ENCODE measurements at places on chromosomes 3 and 15. TPM values are rescaled to one million over a fixed set of nuclear protein-coding genes. Genes with fewer than 3 reads are reported as not detected.

GRIP2 gene
- polyA plus RNA-seq = 1.2 TPM

- DNase-seq = no peak
Measured at GRCh38 chr15:25422021-25422420, 16.8 kb downstream of the UBE3A start.

DNA sequence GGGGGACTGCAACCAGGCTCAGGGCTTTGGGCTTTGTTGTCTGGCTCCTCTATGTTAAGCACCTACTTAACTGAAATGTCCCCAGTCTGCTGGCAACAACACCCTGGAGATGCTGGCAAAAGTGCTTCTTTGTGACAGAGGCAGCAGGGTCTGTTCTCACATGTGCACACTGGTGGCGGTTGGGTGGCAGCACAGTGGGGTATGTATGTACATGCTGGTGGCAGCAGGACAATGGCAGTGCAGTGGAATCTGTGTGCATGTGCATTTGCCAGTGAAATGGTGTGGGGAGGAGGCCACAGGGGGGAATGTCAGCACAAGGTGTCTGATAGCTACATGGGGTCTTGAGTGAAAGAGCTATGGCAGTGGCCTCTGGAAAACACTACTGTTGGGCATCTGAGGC is 830.3 kb downstream of the DIPK2A start:
- no peak for DNase-seq

DENND4A gene
- 14.8 TPM for polyA plus RNA-seq

DNA sequence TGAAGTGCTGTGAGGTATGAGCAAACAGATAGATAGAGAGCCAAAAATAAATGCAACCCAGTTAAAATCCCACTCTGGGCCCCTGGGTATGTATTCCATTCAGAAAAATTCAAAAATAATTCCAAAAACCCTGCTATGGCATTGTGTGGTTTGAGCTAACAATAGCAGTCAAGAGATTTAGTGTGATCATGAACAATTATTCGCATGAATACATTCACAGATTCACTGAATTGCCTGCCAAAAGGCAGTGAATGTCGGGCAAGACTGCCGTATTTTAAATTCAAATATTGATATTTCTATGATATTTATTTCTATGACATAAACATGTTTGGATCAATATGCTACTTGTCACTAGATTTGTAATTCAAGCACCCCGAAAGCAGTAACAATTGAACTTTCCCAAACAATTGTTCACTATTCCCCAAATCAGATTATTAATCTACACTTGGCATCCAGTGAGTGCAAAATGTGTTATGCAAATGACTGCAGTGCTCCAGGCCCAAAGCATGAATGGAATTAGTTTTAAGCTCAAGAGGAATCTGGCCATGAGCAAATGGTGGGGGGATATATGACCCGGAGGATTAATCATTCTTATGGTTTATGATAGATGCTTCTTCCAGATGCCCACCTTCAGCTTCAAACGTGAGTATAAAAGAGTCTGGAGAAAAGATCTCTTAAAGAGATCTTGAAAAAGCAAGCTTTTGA is 417.0 kb upstream of the MEIS2 start:
- no peak for DNase-seq

CTXN2 gene
- not detected for polyA plus RNA-seq

DNA sequence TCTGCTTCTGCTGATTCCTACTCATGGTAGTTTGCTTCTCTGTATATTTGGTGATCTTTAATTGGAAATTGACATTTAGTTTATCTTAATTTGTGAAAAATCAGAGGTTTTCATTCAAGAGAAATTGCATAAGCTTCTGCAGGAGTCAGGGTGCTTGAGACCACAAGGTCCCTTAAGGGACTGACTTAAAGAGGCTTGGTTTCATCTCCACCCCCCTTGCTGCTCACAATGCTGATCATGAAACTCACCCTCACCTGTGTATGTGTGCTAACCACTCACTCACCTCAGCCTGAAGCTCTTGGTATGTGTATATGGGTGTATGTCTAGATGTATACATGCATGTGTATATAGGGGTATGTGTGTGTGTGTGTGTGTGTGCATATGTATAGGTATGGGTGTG is 11.4 kb downstream of the PGPEP1L start:
- DNase-seq = no peak

- DNase-seq = no peak
Measured at GRCh38 chr3:74352166-74352565, 262.3 kb downstream of the CNTN3 start.

- no peak for DNase-seq
Measured at GRCh38 chr3:187747506-187747905, 2.2 kb upstream of the BCL6 start.

DNA sequence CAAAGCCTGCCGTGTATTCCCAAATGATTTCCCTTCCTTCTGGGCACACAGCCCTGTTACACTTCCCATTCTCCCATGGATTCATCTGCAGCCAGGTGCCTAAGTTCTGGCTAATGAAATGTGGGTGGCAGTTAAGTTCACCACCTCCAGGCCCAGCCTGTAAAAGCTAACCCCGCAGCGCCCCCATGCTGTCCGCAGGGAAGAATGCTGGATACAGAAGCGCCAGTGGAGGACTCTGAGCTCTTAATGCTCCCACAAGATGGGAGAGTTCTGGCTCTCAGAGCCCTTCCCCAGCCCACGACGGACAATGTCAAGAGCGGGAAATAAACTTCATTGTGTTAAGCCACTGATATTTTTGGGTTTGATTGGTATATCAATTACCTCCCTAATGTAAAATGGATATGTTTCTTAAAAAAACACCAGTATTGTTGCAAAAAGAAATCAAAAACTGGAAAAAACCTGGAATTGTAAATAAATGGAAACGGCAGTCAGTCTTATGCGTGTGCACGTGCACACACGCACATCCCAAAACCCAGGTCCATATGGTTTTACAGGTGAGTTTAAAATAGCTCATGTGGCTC is 37.7 kb upstream of the FGD5 start:
- DNase-seq = no peak

- DNase-seq = no peak
Measured at GRCh38 chr3:63724987-63725386, 72.5 kb downstream of the SNTN start.

DNA sequence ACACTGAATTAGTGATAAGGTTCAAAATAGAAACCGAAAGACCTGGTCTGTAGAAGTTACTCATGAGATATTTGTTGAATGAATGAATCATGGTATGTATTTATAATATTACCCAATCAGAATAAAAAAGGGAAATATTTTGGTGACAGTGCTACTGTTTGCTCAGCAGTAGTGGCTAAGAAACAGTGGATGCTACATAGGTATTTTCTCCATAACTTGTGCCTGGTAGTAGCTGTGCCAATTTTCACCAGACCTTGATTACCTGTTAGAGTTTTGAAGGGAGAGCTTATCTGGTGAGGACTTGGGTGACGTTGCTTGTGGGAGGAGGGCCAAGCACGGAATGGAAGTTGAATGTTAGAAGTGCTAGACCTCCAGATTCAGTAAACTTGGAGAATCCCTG is 14.3 kb downstream of the LIMD1 start:
- DNase-seq = no peak

LAMB2 gene
- 459 TPM for polyA plus RNA-seq

- no peak for DNase-seq
Measured at GRCh38 chr15:38627689-38628277, 63.2 kb upstream of the RASGRP1 start.

DNA sequence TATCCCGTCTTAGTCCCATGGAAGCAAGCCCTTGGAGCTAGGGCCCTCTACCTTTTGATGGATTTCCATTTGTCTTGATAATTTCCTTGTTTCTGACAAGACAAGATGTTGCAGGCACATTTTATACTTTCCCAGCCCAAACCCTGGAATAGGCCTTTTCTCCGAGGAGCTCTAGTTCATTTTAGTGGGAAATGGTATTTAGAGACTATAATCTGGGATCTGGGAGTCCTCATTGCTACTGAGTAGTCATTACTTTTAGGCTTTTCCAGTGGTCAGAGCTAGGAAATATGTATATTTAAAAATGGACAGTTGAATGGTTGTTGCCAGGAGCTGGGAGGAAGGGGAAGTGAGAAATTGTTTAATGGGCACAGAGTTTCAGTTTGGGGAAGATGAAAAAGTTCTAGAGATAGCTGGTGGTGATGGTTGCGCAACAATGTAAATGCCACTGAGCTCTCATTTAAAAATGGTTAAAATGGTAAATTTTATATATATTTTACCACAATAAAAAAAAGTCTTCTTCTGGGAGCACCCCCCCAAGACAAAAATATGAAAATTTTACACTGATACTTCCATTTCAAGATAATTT is 31.6 kb downstream of the MLH1 start:
- DNase-seq = no peak

RMDN3 gene
- 44.3 TPM for polyA plus RNA-seq

DNA sequence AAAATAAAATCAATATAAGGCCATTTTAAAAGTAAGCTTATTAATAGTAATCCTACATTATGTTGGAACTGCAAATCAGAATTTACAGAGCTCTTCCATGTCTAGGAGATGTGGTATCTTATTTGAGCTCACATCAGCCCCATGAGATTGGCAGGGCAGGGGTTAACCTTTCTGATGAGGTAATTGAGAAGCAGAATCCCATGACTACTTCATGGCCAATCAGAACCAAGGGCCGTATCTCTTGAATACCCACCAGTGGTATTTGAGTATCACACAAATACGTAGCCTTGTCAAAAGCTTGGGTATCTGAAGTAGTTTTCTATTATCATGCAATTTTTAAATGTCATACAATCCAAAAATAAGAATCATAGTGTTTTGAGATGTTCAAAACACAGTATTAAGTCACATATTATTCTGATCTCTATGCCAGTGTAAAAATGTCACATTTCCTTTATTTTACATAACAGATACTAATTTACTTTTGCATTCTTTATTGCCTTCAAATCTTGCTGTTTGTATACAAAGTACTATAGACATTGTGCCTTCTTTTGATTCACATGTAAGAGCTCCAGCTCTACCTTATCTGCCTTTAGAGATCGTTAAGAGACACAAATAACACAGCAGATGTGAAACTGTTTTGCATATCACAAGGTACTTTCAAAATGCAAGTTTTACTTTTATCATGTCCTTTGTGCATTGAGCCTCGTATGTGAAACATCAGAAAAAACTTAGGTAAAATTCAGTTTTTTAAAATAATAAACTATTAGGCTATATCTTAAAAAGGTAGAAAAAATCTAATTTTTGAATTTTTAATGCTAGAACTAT is 251.7 kb upstream of the GOLGA6L4 start:
- no peak for DNase-seq

All from renal cortex interstitium (tissue), 15 donors.